Psoas muscle (tissue), 8 donors: ENCODE measurements at places on chromosomes 3 and 15. TPM values are rescaled to one million over a fixed set of nuclear protein-coding genes. Genes with fewer than 3 reads are reported as not detected.
A peak's percentile ranks its signal among the peaks of the same experiment; 100 is the strongest.

GOLGA6L10 gene
- 0.61 TPM for total RNA-seq

DNA sequence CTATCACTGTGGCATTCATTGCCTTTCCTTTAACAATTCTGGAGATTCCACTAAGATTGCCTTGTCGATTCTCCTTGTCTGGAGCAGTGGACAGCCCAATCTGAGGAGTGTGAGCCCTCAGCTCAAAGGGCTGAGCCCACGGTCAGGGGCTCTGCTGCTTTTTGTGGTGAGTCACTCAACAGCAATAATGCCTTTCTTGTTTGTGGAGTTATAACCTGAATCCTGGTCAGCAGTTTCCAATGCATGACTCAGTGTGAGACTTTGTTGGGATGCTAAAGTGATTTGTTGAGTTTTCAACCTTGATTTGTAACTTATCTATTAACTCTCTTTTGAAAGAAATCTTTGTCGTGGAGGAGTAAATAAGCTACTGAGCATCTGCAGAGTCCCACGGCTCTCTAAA lies 183.5 kb downstream of the TJP1 start:
- no peak overlapping the region for H3K27ac ChIP-seq
- H3K4me1 ChIP-seq = no peaks in the 10 kb centered on the region
- H3K27me3 ChIP-seq = peaks cover 5% of the 10 kb centered on the region
- no peak for DNase-seq

GRCh38 chr15:67403428-67404154 lies 117.3 kb upstream of the C15orf61 start:
- no peak for DNase-seq
- peaks cover 4% of the 10 kb centered on the region for H3K36me3 ChIP-seq
- H3K27me3 ChIP-seq = no peaks in the 10 kb centered on the region
- H3K4me3 ChIP-seq = no peak overlapping the region
- no peak overlapping the region for H3K27ac ChIP-seq

GRCh38 chr3:86563400-86563970 lies 427.5 kb downstream of the VGLL3 start:
- no peaks in the 10 kb centered on the region for H3K27me3 ChIP-seq
- H3K36me3 ChIP-seq = no peaks in the 10 kb centered on the region
- no peak for DNase-seq
- no peak overlapping the region for H3K27ac ChIP-seq

GRCh38 chr15:47332481-47332880 lies 384.8 kb upstream of the SEMA6D start:
- DNase-seq = no peak
- peak overlapping the region; percentile 68 for H3K27ac ChIP-seq
- no peaks in the 10 kb centered on the region for H3K27me3 ChIP-seq

EFHB gene
- 0.30 TPM for total RNA-seq

DNA sequence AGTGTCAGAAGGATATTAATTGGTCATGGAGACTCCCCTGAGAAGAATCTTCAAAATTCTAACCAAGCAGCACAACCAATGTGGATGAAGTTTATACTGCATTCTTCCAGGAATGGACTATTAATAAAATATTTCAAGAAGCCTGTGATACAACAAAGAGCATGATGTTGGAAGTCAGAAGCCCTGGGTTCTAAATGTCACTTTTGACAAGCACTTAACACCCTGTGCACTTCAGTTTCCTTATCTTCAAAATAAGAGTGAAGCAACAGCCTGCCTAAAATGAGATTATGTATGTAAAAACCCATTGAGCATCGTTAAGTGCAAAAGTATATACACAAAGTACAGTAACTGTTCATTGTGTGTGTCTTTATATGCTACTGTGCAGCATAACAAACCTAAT lies 369.4 kb downstream of the NTRK3 start:
- H3K4me3 ChIP-seq = no peak overlapping the region
- no peak overlapping the region for H3K27ac ChIP-seq
- H3K27me3 ChIP-seq = no peaks in the 10 kb centered on the region
- H3K36me3 ChIP-seq = no peaks in the 10 kb centered on the region
- DNase-seq = no peak
- no peaks in the 10 kb centered on the region for H3K4me1 ChIP-seq

DNA sequence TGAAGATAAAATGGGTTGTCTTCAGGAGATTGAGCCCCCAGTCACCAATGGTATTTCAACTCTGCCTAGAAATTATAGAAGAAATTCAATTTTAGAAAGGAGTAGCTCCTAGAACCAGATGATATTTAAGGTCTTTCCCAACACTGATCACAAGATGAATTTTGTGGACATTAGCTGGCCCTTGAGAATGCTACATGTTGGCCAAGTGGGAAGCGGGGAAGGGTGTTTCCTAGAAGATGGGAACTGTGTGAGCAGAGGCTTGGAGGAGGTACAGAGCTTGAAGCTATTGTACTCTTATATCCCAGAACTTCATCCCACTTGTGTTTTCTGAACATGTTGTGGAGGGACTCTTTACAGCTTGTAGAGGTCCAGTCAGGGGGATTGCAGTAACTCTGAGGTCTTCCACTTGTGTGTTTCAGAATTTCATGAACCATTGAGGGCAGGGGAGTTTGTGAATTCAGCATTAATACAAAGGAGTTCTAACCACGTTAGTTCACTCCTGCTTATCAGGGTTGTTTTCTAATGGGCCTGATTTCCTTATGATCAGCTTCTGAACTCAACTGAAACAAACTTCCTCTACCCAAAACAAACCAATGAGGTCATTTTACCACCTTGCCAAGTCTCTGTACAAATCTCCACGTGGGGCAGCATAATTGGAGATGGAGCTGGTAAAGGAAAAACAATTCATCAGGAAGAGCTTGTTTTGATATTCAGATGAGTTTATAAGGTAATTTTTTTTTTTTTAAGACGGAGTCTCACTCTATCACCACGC lies 152.6 kb upstream of the TPM1 start:
- H3K36me3 ChIP-seq = no peaks in the 10 kb centered on the region
- H3K4me1 ChIP-seq = peaks cover 4% of the 10 kb centered on the region
- no peaks in the 10 kb centered on the region for H3K27me3 ChIP-seq
- no peak for DNase-seq

- DNase-seq = no peak
- no peaks in the 10 kb centered on the region for H3K27me3 ChIP-seq
- H3K4me3 ChIP-seq = no peak overlapping the region
- no peak overlapping the region for H3K27ac ChIP-seq
- H3K36me3 ChIP-seq = no peaks in the 10 kb centered on the region
- H3K4me1 ChIP-seq = no peaks in the 10 kb centered on the region
Observed at GRCh38 chr3:113205481-113205880, 5.9 kb upstream of the BOC start.

ASB14 gene
- total RNA-seq = 10.2 TPM

DNA sequence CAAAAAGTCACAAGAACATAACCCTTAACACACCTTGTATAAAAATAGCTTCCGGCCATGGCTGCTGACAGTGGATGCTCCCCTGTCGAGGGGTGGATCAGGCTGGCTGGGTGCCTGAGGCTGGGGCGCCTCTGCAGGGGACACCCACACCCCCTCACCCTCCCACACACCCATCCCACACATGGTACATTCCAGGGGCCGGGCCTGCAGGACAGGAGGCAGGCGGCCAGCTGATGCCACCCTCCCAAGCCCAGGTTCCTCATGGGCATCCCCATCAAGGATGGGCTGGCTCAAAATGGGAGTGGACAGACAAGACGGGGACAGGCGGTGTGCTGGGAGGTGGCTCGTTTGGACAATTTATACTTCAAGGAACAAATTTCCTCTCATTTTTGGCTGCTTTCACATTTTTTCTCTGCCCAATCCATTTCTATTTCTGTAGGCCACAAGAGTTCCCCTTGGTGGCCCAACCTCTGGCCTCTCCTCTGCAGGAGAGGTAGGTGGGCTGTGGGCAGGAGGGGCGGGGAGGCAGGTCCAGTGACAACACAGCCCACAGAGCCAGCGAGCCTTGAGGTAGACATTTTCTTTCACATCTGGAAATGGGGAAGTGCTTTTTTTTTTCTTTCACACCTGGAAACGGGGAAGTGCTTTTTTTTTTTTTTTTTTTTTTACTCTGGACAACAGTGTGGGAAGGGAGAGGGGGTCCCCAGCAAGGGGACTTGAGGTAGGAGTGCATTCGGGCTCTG lies 23.3 kb downstream of the RNU5B-1 start:
- H3K4me3 ChIP-seq = no peak overlapping the region
- DNase-seq = no peak
- peaks cover 4% of the 10 kb centered on the region for H3K4me1 ChIP-seq
- H3K27me3 ChIP-seq = no peaks in the 10 kb centered on the region

DNA sequence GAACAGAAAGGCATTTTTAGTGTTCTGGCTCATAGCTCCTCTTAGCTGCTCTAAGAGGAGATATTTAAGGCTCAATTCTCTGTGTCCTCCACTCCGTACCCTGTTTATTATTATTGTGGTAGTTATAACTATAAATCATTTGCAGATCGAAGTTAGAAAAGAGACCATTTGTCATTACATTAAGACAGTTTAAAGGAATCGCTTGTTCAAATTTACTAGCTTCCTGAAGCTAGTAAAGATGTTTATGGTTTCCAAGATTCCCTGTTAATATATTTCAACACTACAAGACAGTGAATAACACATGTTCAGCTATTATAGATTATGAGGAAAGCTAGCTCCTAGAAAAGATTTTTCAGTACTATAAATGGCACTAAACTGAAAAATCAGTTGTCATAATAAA lies 12.6 kb downstream of the ATXN7 start:
- no peaks in the 10 kb centered on the region for H3K36me3 ChIP-seq
- H3K4me3 ChIP-seq = no peak overlapping the region
- no peaks in the 10 kb centered on the region for H3K27me3 ChIP-seq
- no peak for DNase-seq

GRCh38 chr3:31532587-31533168 lies at the start of gene STT3B:
Gene STT3B (plus strand): TSS chr3:31532925. CDS start chr3:31532999, 74 bp downstream.
- H3K4me1 ChIP-seq = peaks cover 29% of the 10 kb centered on the region
- peak; percentile 82 for DNase-seq
- no peaks in the 10 kb centered on the region for H3K27me3 ChIP-seq
- H3K36me3 ChIP-seq = no peaks in the 10 kb centered on the region
- peak within 1 kb of the TSS; percentile 99 for H3K27ac ChIP-seq

IQCF5 gene
- not detected for total RNA-seq

ADGRG7 gene
- not detected for total RNA-seq

GRCh38 chr3:119125742-119126504 lies 20.0 kb upstream of the TEX55 start:
- H3K4me1 ChIP-seq = no peaks in the 10 kb centered on the region
- H3K27me3 ChIP-seq = no peaks in the 10 kb centered on the region
- no peak overlapping the region for H3K27ac ChIP-seq
- H3K4me3 ChIP-seq = no peak overlapping the region

- H3K27me3 ChIP-seq = no peaks in the 10 kb centered on the region
- no peaks in the 10 kb centered on the region for H3K36me3 ChIP-seq
- H3K4me3 ChIP-seq = no peak overlapping the region
- no peaks in the 10 kb centered on the region for H3K4me1 ChIP-seq
Observed at GRCh38 chr3:71732637-71733036, 7.4 kb upstream of the EIF4E3 start.

DNA sequence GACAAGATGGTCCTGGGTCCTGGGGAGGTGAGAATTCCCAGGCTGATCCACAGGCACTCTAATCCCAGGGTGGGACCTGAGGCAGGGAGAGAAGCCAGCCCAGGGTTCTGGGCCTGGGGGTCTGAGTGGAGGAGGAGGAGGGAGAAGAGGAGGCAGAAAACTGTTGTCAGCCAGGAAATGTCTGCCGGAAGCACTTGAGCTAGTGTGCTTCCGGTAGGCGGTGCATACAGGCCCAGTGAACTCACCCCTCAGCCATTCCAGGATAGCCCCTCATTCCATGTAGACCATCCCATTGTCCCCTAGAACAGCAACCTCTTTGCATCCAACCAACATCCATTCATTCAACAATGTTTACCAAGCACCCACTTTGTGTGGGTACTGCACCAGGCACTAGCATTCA lies 47.9 kb upstream of the LCTL start:
- no peaks in the 10 kb centered on the region for H3K36me3 ChIP-seq
- H3K4me1 ChIP-seq = no peaks in the 10 kb centered on the region
- no peak overlapping the region for H3K4me3 ChIP-seq

ZNF80 gene
- total RNA-seq = not detected

DNAJB8 gene
- not detected for total RNA-seq

- no peaks in the 10 kb centered on the region for H3K4me1 ChIP-seq
- H3K27ac ChIP-seq = no peak within 1 kb of the TSS
- peaks cover 7% of the 10 kb centered on the region for H3K27me3 ChIP-seq
- no peaks in the 10 kb centered on the region for H3K36me3 ChIP-seq
- H3K4me3 ChIP-seq = peak within 1 kb of the TSS; percentile 52
- DNase-seq = peak; percentile 54
Observed at GRCh38 chr3:180036671-180037455, at the start of gene PEX5L. Gene PEX5L (minus strand): TSS chr3:180036937. CDS start chr3:180036599, 338 bp downstream.

DNA sequence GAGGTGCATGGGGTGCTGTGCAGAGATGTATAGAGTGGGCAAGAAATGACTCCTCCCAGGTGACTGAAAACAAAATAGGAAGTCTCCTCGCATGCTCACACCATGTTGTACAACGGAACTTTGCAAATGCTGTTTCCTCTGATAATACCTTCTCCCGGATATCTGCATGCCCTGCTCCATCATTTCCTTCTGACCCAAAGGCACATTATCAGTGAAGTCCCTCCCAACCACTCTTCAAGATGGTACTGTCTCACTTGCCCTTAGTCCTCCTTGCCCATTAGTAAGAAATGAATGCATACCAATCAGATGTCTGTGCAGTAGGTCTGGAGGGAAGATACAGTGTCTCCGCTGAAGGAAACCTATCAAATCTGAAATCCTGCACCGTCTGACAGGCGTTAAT lies 12.0 kb downstream of the TMED3 start:
- H3K4me3 ChIP-seq = no peak overlapping the region
- H3K27ac ChIP-seq = no peak overlapping the region
- H3K36me3 ChIP-seq = no peaks in the 10 kb centered on the region
- H3K27me3 ChIP-seq = no peaks in the 10 kb centered on the region
- no peak for DNase-seq

- DNase-seq = peak; percentile 91
- no peaks in the 10 kb centered on the region for H3K27me3 ChIP-seq
- H3K4me3 ChIP-seq = no peak overlapping the region
- H3K4me1 ChIP-seq = peaks cover 56% of the 10 kb centered on the region
- peak overlapping the region; percentile 86 for H3K27ac ChIP-seq
- H3K36me3 ChIP-seq = no peaks in the 10 kb centered on the region
Observed at GRCh38 chr15:84911879-84912660, 27.6 kb downstream of the SLC28A1 start.

DNA sequence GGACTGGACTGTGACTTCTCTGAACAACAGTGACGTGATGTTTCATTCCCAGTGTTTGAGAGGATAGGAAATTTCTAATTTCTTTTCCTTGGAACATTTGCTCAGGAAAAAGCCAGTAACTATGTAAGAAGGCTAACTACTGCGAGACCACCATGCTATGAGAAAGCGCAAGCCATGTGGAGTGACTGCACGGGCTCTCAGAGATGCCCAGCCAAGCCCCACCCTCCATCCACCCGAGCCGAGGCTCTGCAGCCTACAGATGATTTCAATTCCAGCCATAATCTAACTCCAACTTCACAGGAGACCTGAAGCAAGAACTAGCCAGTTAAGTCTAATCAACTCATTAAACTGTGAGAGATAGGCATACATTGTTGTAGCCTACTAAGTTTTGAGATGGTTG lies 124.3 kb downstream of the GREM1 start:
- peaks cover 2% of the 10 kb centered on the region for H3K27me3 ChIP-seq
- H3K4me1 ChIP-seq = no peaks in the 10 kb centered on the region
- no peaks in the 10 kb centered on the region for H3K36me3 ChIP-seq
- no peak overlapping the region for H3K27ac ChIP-seq
